Mesendoderm (in vitro differentiated cells): ENCODE measurements at places on chromosomes 11 and 22.

DNA sequence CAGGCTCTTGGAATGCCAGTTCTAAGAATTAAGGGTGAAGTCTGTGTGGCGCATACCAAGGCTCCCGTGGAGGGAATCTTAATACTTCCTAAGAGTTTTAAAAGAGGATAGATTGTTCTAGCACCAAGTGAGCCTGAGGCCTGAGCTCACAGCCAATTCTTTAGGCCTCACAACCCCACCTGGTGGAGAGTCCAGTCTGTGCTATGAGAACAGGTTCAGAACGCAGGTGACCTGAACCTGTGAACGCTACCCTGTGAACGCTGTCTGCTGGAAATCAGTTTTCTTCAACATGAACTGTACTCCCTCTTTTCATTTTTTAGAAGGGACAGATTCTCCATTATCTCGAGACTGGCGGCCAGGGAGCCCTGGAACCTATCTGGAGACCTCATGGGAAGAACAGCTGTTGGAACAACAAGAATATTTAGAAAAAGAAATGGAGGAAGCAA is 43.2 kb upstream of the DLAT start:
- DNase-seq = peak; percentile 91

DNA sequence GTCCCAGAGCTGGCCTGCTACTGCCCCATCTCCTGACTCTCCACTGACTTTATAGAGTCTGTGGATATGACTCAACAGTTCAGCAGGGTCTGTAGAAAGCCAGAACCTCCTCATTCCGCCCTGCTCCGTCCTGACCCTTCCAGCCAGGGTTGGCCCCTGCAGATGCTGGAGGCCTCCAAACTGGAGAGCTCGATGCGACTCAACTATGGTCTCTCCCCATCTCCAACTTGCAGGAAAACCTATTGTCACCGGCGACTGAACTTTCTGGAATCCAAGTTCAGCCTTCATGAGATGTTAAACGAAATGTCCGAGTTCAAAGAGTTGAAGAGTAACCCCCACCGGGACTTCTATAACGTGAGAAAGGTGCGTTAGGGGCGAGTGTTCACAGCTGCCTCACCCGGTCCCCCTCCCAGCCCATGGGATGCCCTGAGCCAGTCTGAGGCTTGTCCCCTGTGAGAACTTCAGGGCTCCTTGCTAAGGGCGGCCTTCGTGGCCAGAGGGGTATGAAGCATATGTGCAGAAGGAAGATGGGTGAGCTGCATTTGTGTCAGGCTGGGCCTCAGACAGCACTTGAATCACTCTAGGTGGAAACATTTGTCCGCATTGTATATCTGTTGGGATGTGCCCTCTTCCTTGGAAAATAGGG is 32.1 kb downstream of the AMPD3 start:
- DNase-seq = no peak

GRCh38 chr22:43153899-43154298 is 2.5 kb downstream of the TSPO start:
- DNase-seq = no peak

DNA sequence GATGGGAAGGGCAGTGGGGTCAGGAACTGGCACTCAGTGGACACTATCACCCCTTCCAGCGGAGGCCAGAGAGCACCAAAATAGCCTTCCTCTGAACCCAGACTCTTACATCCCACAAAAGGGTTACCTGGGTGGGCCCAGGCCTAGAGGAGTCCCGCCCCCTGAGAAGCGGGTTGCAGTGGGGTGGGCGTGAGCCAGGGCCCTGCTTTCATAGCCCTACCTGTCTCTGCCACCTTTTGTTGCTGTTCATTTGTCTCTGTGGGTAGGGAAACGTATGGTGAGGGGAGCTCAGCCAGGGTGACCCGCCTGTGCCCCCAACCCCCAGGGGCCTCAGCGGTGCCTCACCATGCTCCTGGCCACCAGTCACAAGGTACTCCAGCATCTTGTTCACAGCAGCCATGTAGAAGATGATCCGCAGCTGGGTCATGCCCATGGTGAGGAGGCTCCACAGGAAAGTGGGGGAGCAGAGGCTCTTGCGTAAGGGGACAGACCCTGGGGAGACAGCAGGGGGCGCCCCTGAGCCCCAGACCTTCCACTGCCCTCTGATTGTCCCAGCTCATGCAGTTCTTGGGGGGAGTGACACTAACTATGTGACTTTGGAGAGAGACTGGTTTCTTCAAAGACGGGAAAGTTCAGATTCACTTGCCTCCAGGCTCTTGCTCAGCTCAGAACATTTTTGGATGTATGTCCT is 24.0 kb downstream of the SLC43A1 start:
- DNase-seq = peak; percentile 75

- DNase-seq = no peak
Measured at GRCh38 chr22:30717331-30717921, 22.8 kb downstream of the OSBP2 start.

- DNase-seq = no peak
Measured at GRCh38 chr11:15223318-15223717, 108.6 kb downstream of the INSC start.

DNA sequence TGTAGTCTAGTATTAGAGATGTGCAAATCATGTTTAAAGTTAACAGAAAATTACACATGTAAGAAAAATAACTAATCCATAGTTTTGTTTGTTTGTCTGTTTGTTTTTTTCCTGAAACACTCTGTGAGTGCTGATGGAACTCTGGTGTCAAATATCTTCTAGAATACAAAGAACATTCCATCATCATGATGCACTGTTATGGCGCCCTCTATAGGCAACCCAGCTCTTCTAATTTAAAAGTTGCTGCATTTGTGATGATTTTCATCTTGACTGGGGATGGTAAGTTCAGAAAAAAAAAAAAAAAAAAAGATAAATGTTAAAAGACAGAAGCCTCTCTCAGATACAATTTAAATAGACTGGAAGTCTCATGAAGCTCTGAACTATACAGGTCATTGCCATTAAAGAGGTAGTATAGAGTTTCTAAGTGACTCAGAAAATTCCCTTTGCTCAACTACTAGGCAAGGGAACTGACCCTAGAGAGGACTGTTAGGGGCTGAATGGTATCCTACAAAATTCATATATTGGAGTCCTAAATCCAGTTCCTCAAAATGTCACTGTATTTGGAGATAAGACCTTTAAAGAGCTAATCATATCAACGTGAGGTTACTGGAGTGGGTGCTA is 597.2 kb upstream of the ANO3 start:
- DNase-seq = peak; percentile 90

GRCh38 chr11:65215441-65216076 is 33.8 kb downstream of the CAPN1 start:
- peak; percentile 39 for DNase-seq
